Activated CD8-positive, alpha-beta memory T cell treated with anti-CD3 and anti-CD28 coated beads, Interleukin-2, amount 50 U/mL, for 4 hours (primary cell): ENCODE measurements at places on chromosomes 16 and 17.

GRCh38 chr16:67474551-67475455 is 6.2 kb downstream of the ATP6V0D1 start:
- DNase-seq: no peak

GRCh38 chr17:45135978-45136791 is 698 bp downstream of the ACBD4 start:
- no peak for DNase-seq

- peak; percentile 52 for DNase-seq
Measured at GRCh38 chr16:84518804-84519341, 14.4 kb upstream of the MEAK7 start.

GRCh38 chr16:78435260-78435659 is 335.8 kb downstream of the WWOX start:
- DNase-seq: no peak
